Ammon's horn (tissue), 1 donor: ENCODE measurements at places on chromosomes 7 and 10.

GRCh38 chr7:140261522-140261921 is 84.7 kb upstream of the KDM7A start:
- no peak for DNase-seq

DNA sequence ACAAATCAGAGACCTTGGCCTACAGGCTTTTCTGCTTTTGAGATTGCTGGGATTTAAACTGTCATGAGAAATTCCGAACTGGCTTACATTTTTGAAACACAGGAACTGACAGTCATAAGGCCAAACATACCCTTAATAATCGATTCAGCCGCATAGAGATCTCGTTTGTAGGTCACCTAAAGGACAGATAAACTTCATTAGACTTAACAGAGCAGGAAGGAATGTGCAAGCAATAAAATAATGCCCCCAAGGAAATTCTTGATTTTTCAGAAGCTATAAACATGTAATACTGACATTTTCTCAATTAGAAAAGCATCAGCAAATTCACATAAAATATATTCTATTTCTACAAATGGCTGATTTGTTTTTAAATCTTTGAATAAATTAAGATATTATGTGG is 120.0 kb downstream of the CRPPA start:
- no peak for DNase-seq

- DNase-seq = peak; percentile 34
Measured at GRCh38 chr10:22550732-22551131, 163.6 kb downstream of the PIP4K2A start.

DNA sequence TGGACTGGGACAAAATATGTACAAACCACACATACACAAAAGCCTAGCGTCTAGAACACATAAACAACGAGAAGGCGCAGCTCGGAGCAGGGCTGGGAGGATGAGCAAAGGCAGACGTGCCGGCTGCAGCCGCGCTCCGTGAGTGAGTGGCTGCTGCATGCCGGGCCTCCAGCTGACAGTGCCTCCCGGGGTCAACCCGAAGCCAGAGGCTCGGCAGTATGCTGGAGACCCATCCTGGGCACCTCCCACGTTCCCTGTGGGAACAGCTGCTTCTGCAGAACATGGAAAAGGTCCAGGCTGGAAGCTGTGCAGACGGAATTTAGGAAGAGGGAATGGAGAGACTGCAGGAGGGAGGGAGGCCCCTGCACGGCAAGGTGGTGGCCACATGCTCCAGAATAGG is 3.6 kb upstream of the GPR146 start:
- DNase-seq = peak; percentile 65

DNA sequence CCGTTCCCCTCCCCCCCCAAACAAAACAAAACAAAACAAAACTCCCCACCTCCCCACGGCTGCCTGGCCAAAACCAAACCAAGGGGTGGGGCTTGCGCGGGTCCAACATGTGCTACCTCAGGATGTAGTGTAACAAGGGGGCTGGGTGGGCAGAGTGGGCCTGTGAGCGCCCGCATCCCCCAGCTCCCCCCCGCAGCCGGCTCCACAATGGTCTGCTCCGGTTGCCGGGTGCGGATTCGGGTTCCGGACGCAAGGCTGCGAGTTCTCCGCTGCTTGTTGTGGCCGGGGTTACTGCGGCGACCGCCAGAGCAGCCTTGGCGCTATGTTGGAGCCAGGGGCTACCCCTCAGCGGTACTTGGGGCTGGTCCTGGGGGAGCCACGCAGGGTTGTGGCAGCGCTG is 4.9 kb downstream of the C10orf143 start:
- no peak for DNase-seq

- no peak for DNase-seq
Measured at GRCh38 chr10:13991353-13991752, 339.4 kb downstream of the FRMD4A start.

GRCh38 chr7:9264395-9264794 is 831.0 kb downstream of the NXPH1 start:
- no peak for DNase-seq

DNA sequence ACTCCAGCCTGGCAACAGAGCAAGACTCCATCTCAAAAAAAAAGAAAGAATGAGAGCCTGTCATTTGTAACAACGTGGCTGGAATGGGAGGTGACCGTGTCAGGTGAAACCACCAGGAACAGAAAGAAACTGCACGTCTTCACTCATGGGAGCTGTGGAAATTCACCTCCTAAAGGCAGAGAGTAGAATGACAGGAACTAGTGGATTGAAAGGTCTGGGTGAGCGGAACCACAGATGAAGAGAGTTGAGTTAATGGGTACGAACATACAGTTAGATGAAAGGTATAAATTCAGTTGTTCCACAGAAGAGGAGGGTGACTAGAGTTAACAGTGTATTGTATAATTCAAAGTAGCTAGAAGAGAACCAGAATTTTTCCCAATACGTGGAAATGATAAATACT is 78.6 kb downstream of the MAD1L1 start:
- DNase-seq = no peak

GRCh38 chr10:119341459-119342301 is 134.3 kb downstream of the GRK5 start:
- DNase-seq = no peak

DNA sequence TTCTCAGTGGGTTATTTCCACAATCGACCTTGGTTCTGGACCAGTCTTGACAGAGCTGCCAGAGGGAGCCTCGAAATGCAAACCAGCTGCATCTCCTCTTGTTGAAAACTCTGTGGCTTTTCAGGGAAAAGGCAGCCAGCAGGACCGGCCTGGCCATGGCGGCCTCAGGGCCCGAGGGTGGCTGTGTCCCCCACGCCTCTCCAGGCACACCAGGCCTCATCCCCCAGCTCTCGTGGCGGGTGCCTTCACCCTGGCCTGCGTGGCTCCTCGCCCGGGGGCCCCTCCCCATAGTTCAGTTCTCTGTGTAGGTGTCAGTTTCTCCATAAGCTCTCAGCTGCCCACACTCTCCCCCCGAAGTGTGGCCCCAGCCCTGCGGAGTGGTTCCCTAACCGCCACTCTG is 63.5 kb downstream of the MGMT start:
- DNase-seq = no peak

- DNase-seq = no peak
Measured at GRCh38 chr7:34057136-34057535, 151.8 kb downstream of the BMPER start.

- DNase-seq = peak; percentile 64
Measured at GRCh38 chr7:12436896-12437535, 33.4 kb upstream of the VWDE start.

DNA sequence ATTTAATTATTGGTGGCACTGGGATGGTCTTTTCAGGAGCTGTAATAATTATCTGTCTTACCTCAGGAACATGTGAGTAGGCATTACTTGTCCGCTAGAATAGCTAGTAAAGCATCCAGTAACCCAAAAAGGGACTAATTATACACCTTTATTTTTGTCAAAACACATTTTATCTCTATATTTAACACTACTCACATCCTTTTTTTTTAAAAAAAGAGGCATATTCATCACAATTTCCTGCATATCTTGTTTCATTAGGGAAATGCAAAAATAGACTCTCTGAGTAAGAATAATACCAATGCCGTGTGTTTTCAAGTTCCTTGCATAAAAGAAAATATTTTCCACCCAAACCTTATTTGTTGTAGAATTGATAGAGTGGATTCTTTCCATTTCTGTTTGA is 99.5 kb downstream of the VTI1A start:
- no peak for DNase-seq

DNA sequence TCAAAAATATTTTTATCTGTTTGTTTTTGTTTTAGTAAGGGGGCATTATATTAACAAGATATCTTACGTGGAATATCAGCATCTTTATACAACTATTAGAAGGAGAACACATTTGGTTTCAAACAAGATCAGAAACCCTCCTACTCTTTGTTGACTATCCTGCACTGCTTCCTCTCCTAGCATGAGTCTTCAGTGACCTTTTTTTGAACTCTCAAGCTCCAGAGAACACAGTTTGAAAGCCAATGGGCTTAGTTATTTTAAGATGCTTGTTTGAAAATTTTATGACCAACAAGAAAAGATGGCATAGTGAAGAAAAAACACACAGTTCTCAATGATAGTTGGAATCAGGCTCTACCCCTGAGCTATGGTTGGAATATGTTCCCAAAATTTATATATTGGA is 37.2 kb upstream of the RTKN2 start:
- DNase-seq = no peak

DNA sequence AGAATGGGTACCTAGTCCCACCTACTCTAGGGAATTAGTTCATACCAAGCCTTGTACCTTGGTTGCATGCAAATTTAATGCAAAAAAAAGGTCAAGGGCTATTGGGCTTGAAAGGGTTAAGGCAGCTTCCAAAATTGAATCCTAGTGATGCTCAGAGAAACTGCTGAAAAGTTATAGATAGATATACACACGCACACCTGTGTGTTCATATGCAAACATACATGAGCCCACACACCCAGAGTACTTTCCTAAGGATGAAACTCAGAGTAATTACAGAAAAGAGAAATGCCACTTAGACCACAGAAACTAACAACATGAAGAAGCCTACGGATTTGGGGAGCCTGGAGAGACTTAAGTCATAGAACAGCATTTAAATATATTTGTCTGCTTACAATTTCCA is 1.5 kb downstream of the SLC25A13 start:
- DNase-seq = no peak

DNA sequence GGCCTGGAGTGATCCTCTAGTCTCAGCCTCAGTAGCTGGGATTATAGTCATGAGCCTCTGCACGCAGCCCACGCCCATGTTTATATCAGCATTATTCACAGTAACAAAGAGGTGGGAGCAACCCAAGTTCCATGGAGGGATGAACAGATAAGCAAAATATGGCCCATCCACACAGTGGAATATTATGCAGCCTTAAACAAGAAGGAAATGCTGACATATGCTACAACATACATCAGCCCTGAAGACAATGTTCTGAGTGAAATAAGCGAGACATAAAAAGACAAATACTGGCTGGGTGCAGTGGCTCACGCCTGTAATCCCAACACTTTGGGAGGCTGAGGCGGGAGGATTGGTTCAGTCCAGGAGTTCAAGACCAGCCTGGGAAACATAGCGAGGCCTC is 21.5 kb upstream of the PFKFB3 start:
- no peak for DNase-seq

DNA sequence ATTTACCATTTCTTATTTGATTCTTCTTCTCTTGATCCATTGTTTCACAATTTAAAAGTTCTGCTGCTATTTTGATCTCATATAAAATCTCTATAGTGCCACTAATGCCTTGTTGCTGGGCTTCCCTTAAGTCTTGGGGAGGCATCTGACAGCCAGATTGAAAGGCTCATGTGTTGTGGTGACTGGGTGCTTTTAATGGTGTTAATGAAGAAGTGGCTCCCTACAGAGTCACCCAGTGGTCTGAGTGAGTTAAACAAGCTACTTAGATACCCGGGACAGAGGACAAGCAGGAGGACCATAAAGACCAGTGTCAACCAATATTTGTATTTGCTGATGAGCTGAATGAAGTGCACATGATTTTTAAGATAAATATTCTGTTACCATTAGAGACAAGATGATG is 176.4 kb upstream of the HABP2 start:
- DNase-seq = no peak

- no peak for DNase-seq
Measured at GRCh38 chr10:12406764-12407400, 57.5 kb downstream of the CAMK1D start.

GRCh38 chr7:101549734-101550133 is 79.4 kb downstream of the MYL10 start:
- no peak for DNase-seq

DNA sequence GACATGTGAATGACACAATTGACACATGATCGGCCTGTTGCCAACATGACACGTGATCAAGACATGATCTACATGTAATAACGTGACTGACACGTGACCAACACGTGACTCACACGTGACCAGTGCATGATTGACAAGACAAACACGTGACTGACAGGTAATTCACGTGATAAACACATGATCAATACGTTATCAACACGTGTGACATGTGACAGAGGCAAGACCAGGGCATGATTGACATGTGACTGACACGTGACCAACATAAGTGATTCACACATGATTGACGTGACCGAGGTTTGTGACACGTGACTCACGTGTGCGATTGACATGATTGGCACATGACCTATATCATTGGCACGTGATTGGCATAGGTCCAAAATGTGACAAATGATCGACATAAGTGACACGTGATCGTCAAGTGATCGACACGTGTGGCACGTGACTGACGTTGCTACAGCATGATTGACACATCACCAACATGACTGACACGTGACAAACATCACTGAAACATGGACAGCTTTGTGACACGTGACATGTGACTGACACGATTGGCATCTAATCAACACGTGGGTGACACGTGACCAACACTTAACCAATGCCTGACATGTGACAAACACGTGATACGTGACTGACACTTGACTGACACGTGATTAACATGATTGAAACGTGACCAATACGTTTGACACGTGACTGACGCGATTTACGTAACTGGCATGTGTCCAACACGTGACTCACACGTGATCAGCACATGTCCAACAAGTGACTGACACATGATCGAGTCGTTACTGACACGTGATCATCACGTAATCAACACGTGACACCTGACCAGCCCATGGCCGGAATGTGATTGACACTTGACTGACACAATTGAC is 23.0 kb downstream of the CRPPA start:
- no peak for DNase-seq

DNA sequence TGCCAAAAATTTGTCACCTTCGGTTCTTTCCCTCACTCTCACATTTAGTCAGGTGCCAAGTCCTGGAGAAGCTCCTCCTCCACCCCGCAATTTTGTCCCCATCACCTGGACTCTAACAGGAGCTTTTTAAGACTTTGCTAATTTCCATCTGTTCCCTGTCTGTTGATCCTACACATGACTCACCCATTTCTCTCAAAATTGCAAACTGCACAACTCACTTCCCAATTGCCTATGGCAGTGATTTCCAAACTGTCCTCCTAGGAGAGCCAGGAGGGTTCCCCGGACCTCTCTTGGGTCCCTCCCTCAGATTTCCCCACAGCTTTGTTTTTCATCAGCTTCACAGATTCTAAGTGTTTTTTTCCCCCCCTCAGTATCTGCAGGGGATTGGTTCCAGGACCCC is 120.3 kb downstream of the WNT2 start:
- no peak for DNase-seq

GRCh38 chr7:145036604-145037405 is 201.0 kb upstream of the TPK1 start:
- peak; percentile 58 for DNase-seq

DNA sequence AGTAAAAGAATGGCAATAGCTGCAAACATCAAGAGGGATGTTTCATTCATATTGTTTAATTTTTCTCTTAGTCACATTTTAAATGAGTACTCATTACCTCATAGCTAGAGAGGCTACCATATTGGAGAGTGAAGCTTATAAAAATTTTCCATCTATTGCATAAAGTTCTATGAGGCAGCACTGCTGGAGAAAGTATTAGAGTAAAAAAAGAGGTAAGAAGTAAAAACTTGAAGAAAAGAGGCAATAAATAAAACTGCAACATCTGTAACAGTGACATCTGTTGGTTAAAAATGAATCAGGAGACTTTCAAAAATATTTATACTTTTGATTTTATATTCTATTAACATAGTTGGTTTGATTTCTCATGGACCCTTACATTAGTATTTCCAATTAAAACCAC is 284.5 kb upstream of the SEMA3D start:
- no peak for DNase-seq
